ENCODE measurements at places on chromosomes 2 and 18.
A peak's percentile ranks its signal among the peaks of the same experiment; 100 is the strongest.

DNA sequence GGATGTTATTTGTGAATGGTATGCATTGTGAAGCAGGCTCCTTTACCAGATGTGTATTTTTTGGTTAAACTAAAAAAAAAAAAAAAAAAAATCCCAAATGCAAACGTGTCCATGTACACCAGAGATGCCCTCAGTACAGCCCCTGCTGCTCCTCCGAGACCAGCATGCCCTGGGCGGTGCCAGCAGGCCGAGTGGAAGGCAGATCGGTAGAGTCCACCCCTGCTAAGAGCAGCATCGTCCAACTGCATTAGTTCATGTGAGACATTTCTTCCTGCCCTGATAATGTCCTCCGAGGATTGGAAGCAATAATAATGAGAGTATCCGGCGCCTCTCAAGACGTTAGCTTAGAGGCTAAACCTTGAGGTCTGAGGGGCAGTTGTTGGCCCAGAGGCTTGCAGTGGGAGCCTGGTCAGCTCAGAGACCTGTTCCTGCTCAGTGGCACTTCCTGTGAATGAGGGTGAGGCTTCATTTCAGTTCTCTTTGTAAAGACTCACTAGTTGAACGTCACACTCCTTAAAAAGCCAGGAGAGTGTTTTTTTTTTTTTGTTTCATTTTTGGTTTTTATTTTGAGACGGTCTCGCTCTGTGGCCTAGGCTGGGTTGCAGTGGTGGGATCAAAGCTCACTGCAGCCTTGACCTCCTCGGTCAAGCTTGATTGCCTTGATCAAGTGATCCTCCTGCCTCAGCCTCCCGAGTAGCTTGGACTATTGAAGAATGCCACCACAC, 5.6 kb downstream of the SLC66A3 start:
- DNase-seq: no peak

DNA sequence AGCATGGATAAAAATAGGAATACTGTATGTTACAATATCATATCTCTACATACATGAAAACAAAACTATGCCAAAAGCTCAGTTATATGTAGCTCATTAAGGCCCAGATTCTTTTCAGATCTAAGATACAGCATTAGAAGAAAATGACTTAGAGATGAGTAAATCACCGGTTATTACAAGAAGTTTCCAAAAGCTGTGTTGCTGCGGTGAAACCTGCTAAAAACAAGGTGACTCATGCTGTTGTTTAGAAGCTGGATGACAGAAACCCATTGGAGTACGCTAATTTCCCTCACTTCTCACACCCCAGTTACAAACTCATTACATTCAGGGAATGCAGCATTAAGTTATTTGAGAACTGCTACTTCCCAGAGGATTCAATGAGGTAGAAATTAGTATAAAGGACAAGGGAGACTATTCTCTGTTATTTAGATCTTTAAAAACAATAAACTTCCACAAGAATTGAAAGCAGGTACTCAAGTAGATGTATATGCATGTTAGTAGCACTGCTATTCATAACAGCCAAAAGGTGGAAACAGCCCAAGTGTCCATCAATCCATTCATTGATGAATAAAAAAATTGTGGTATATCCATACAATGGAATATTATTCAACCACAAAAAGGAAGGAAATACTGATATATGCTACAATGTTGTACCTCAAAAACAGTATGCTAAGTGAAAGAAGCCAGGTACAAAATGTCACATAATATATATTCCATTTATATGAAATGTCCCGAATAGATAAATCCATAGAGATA, 32.6 kb downstream of the RBKS start:
- DNase-seq: no peak

GRCh38 chr2:176133389-176133788, 3.9 kb downstream of the HOXD8 start:
- DNase-seq: no peak

- DNase-seq: no peak
These were observed 437.5 kb upstream of the NXPH2 start for GRCh38 chr2:139217641-139218040.

DNA sequence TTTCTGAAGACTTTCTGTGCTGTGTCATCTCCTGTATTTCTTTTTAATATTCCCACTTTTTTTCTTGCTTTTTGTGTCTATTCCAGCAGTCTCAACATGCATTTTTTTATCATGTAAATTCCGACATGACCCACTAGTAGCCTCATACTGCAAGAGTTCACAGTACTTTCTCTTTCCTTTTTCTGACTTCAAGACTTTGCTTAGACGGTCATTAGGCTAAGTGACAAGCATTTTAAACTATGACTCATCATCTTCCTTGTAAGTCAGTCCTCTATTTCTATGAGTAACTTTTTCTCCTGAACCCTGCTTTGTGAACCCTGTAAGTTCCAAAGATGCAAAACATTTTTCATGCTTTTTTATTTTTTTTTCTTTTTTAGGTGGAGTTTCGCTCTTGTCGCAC, 381.2 kb downstream of the TXNL1 start:
- DNase-seq: peak; percentile 58

DNA sequence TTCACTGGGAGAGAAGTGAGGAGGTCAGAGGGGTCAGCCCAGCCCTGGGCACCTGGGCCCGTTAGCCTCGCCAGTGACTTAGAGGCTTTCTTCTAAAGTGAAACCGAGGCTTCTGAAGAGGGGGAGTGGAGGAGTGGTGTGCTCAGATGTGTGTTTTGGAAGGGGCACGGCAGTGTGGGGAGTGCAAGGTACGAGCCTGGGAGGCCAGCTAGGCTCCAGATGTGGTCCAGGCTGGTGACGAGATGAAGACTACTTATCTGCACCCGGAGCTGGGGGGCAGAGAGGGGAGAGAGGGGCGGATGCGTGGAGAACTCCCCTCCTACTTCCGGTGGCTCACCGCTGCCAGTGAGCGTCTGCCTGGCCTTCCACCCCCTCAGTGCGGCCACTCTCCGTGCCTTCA, 371.3 kb upstream of the HS6ST1 start:
- no peak for DNase-seq

- DNase-seq: no peak
These were observed 124.8 kb upstream of the TACR1 start for GRCh38 chr2:75324141-75324540.
